ENCODE measurements at places on chromosomes 5 and 9.

- DNase-seq, result no peak
These were observed 734.4 kb upstream of the ADAMTS16 start for GRCh38 chr5:4405614-4406219.

GRCh38 chr5:96051401-96051830 lies 89.8 kb upstream of the ELL2 start:
- no peak for DNase-seq

DNA sequence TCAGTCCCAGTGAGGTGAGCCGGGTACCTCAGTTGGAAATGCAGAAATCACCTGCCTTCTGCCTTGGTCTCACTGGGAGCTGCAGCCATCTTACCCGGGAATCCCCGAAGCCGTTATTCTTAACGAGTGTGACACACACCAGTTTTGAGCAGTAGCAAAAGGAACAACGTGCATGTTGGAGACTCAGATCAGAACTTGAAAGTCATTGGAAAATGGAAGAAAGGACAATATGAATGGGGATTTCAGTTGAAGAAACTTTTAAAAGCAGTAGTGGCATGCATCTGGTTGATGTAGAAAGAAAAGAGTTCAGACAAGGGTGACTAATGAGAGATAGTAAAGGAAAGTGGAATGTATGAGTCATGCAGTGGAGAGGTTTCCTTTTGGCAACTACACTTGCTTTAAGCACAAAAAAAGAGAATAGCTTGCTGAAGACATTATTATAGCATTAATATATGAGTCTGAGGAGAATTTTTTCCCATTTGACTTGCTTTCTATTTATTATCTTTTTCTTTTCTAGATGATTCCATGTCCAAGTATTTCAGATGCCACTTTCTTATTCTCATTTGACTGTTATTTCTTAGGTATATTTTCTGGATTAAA lies 44.4 kb upstream of the ANKDD1B start:
- no peak for DNase-seq

GRCh38 chr5:96628406-96628805 lies 33.8 kb upstream of the CAST start:
- DNase-seq, result no peak

DNA sequence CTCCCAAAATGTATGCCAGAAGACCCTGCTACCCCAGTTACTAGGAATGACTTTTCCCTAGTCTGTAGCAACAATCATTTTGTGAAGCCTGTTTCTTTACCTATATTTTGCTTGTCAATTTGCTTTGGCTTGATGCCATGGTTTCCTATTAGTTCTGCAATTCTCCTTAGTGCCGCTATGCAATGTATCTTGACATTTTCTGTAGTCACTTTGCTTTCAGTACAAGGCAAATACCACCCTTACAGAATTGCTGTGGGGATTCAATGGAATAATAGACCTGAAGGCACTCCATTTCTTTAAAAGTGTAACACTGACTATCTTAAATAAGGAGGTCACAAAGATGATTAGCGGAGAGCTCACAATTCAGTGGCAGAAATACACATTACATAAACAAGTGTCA lies 291.1 kb downstream of the NR2F1-AS1 start:
- no peak for DNase-seq

GRCh38 chr9:114629563-114630090 lies 18.5 kb downstream of the TMEM268 start:
- DNase-seq, result no peak

Measured in stimulated activated CD8-positive, alpha-beta memory T cell treated with anti-CD3 and anti-CD28 coated beads, Interleukin-4, amount 100 ng/mL, for 1 hour (primary cell).